CD4-positive, alpha-beta memory T cell (primary cell): ENCODE measurements at places on chromosomes 5 and 9. TPM values are rescaled to one million over a fixed set of nuclear protein-coding genes. Genes with fewer than 3 reads are reported as not detected.

DNA sequence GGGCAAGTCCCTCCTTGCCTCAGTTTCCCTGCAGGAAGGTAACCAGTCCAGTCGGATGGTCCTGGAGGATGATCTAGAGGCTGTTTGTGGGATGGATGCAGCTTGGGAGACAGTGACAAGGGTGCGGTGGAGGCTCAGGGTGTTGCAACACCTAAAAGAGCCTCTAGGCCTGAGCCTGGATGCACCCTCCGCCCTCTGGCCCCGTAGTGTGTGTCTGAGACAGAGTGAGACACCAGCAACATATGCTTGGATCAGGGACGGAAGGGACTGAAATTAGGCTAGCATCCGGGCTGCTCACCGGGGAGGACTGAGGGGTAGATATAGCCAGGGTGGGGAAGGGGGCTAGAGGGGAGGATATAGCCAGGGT is 1.1 kb downstream of the CRAT start:
- peak; percentile 7 for DNase-seq

- DNase-seq, result no peak
Measured at GRCh38 chr5:41857989-41858388, 12.2 kb downstream of the OXCT1 start.

GRCh38 chr5:137234973-137235943 is 263.9 kb downstream of the SPOCK1 start:
- no peak for DNase-seq

IL6ST gene
- total RNA-seq, result 180 TPM

DNA sequence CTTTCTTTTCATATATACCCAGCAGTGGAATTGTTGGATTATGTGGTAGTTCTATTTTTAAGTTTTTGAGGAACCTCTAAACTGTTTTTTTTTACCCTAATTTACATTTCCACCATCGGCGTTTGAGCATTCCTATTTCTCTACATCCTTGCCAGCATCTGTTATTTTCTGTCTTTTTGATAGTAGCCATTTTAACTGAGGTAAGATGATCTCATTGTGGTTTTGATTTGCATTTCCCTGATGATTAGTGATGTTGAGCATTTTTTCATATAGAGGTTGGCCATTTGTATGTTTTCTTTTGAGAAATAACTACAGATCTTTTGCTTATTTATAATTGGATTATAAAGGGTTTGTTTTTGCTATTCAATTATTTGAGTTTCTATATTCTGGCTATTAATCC is 71.7 kb upstream of the TNC start:
- no peak for DNase-seq
